ENCODE measurements at places on chromosomes 16 and 17.

- DNase-seq = no peak
Observed at GRCh38 chr17:27466743-27467375, 10.6 kb downstream of the KSR1 start.

- no peak for DNase-seq
Observed at GRCh38 chr16:9932919-9933653, 249.1 kb downstream of the GRIN2A start.

DNA sequence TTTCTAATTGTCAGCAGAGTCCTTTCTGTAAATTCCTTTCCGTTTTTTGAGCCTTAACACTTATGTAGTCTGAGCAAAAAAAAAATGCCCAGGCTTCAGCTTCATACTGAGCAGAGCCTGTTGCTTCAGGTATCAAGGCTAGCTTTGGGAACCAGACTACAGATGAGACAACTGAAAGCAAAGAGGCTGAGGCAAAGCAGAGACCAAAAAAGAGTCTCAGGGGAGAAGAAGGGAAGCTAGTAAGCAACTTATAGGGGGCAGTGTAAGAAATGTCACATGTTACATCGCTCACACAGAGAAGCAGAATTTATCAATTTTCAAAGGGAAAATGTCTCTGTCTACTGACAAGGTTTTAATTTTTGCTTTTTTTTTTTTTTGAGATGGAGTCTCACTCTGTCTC is 3.3 kb downstream of the HASPIN start:
- no peak for DNase-seq

DNA sequence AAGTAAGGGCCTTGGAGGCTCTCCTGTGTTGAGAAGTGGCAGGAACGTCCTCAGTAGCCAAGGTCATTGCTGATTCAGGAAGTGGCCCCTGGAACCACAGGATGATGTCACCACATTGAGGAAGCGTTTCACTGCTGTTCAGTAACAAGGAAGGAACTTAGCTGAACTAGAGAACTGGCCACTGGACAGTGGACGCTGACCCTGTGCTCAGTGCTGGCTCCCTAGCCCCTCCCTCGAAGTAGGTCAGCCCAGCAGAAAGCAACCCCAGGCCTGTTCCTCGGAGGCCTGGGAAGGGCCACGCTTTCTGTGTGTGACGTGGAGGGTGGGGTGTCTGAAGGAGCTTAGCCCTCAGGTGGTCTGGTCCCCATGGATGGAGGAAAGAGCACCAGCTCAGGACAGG is 58.3 kb downstream of the B9D1 start:
- no peak for DNase-seq

DNA sequence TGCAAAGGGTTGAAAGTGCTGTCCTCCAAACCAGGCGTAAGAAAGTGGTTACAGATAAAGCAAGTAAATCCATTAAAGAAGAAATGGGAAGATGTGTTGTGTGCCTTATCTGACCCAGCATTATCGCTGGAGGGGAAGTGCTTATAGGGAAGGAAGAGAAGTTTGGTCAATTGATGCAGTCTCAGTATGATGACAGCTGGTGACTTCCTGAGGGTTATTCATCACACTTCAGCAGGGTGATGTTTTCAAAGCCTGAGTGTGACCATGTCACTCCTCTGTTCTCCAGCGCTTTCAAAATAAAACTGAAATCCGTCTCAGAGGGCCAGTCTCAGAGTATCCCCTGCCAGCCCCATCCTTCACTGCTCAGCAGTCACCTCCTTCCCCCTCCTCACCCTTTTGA is 505.4 kb upstream of the RBFOX1 start:
- DNase-seq = no peak

- DNase-seq = no peak
Observed at GRCh38 chr16:50043358-50043757, 18.3 kb downstream of the CNEP1R1 start.

GRCh38 chr17:61416540-61417363 is 17.1 kb downstream of the TBX2 start:
- peak; percentile 92 for DNase-seq

DNA sequence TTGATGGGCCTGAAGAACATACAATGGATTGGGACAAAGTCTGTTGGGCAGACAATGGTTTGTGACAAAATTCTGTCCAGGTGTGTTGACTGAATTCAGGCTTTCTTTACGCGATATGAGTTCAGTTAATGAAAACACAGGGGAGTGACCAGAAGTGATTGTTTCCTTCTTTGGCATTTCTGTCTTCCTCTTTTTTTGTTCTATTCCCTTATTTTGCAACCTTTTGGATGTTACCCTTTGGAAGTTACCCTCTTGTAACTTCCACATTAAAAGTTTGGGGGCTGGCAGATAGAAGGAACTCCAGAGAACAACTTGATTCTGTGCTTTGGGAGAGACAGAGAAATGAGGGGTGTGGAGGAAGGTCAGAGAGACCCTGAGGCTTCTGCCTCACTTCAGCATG is 126.7 kb downstream of the PITPNC1 start:
- no peak for DNase-seq

GRCh38 chr17:76716146-76716838 is 5.5 kb upstream of the MXRA7 start:
- DNase-seq = no peak

DNA sequence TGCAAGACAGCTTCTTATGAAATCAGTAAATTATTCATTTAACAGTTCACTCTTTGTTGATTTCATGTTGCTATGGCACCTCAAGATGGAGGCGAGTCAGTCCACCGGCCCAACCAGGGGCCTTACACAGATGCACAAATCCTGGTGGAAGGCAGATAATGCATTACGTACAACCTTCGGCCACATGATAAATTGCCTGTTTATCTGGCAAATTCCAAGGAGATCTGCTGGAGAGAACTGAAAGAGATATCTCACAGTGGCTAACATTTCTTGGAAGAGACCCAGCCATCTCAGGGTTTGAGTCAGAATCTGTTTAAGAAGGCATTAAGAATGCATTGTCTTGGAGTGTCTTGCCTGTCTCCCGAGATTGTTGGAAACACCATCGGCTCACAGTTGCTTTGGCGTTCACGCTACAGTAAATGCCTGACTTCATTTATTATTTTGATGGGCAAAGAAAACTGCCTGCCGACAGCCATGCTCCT is 225.6 kb downstream of the MSI2 start:
- no peak for DNase-seq

DNA sequence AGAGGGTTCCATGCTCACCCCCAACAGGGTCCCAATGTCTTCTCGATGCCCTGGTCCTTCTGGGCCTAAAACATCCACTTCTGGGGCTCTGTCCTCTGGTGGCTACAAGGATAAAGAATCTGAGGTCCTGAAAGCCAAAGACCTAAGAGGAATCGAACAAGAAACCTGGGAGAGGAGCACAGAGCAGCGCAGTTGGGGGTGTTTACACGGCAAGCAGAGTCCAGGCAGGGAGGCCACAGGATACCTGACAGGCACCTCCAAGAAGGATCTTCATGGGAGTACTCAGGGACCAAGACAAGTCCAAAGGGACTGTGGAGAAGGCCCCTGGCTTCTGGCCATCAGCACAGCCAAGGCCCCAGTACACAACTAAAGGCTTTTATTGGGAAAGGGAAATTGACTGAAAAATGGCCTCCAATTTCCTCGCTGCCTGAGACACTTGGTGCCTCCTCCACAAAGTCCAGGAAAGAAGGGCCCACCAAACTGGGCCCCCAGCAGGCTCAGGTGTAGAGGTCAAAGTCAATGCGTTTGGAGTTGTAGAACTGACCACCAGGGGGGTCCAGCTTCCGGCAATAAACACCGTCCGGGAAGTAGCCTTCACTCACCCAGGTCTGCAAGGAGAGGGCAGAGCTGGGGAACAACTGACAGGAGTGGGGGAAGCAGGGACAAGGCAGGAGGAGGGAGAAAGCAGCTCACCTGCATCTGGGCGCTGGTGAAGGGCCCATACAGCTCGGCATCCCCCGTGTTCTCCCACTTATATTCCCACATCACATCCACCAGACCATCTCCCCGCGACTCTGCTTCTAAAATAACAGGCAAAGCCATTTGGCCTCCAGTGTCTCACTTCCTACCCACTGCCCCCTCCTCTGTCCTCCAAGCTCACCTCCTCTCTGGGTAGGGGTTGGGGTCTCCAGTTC is 2.4 kb downstream of the CD2BP2 start:
- no peak for DNase-seq

- DNase-seq = no peak
Observed at GRCh38 chr16:9402293-9402860, 310.9 kb downstream of the HAPSTR1 start.

DNA sequence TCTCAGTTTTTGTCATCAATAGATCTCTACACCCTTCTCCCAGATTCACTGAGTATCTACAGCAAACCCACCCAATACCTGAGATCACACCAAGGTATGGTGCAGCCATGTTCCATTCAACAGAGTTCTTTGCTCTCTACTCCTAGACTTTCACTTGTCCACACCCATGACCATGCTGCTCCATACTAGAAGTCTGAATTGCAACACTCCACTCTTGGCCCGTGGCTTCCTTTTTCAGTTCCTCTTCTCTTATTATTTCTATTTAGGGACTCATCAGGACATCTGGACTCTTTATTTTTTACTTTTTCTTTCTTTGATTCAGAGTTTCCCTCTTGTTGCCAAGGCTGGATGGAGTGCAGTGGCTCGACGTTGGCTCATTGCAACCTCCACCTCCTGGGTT is 37.1 kb downstream of the YWHAE start:
- no peak for DNase-seq

GRCh38 chr17:66331038-66331816 is 28.8 kb downstream of the PRKCA start:
- no peak for DNase-seq

GRCh38 chr17:60864708-60865005 is 187.0 kb downstream of the BCAS3 start:
- no peak for DNase-seq

DNA sequence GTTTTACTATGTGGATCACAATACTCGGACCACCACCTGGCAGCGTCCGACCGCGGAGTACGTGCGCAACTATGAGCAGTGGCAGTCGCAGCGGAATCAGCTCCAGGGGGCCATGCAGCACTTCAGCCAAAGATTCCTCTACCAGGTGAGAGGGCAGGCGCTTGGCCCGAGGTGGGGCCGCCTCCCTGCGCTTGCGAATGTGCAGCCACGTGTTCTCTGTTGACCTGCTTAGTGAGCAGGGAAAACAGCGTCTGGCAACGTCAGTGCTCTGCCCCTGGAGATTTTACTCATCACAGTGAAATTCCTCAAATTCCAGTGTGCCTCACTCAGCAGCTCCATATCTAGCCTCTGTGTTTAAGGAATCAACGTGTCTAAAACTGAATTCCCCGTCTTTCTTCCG is 33.4 kb upstream of the CLEC18A start:
- DNase-seq = peak; percentile 94

- no peak for DNase-seq
Observed at GRCh38 chr16:19843371-19843770, 41.3 kb downstream of the GPRC5B start.

DNA sequence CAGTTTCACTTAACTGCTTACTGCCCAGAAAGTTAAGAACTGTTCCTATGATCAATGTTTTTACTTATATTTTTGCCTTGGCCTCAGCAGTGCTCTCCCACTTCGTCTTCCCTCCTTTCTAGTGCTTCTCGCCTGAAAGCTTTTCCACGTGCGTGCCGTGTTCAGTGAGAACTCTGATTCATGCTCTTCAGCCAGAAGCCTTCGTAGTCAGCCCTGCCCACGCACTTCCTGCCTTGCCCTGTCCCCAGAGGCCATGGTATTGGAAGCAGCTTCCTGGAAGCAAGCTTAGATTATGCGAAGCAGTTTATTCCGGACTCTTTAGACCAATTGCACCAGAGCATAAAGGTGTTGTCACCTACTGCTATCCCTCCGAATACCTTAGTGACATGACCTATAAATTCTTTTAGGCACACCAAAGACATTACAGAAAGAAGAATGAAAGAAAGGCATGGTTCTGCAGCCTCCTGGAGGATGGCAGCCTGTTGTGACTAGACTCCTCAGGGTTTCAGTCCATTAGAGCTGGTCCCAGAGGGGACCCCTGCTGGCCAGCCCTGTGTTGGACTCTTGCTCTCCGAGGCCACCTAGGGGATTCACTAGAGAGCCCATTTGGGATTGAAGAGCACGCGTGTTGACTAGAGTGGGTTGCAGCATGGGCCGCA is 105.2 kb downstream of the RPTOR start:
- DNase-seq = no peak

GRCh38 chr16:47143677-47144558 is at the start of gene NETO2:
NETO2 (minus strand) TSS chr16:47143945; CDS start chr16:47143612, 333 bp downstream.
- DNase-seq = no peak

DNA sequence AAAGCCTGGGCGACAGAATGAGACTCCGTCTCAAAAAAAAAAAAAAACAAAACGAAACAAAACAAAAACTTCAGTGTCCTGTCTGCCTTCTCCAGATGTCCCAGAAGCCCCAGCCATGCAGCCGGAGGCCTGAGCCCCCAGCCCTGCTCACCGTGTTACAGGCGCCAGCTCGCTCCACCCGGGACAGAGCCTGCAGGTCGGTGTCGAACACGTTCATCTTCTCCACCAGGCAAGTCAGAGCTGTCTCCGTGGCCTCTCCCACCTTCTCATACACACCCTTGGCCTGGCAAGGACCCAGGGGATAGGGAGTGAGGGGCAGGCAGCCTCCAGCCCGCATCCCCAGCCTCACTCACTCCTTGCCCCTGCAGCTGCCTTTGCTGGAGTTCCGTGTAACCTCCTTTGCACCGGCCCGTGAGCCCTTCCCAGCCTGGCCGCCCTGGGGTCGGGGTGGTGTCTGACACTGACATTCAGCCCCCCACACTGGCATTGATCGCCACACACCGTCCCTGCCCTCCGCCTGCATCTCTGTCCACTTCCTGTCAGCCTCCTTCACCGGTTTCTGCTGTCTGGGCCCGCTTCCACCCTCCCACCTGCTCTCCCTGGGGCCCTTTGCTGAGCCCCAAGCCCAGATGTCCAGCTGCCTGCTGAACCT is 20.9 kb downstream of the ATP2A3 start:
- no peak for DNase-seq

- DNase-seq = no peak
Observed at GRCh38 chr17:10344816-10345215, 28.0 kb downstream of the MYH13 start.

All from coronary artery (tissue), 2 donors.